ENCODE measurements at places on chromosomes 2 and 18. TPM values are rescaled to one million over a fixed set of nuclear protein-coding genes. Genes with fewer than 3 reads are reported as not detected.

C2orf66 gene
- total RNA-seq: not detected

APCDD1 gene
- 32.8 TPM for total RNA-seq

GAL3ST2 gene
- 0.18 TPM for total RNA-seq

GRCh38 chr2:239736358-239737143 is 288.6 kb downstream of the NDUFA10 start:
- no peak overlapping the region for H3K27ac ChIP-seq
- H3K4me1 ChIP-seq: no peaks in the 10 kb centered on the region
- no peak for DNase-seq
- H3K27me3 ChIP-seq: no peaks in the 10 kb centered on the region

DNA sequence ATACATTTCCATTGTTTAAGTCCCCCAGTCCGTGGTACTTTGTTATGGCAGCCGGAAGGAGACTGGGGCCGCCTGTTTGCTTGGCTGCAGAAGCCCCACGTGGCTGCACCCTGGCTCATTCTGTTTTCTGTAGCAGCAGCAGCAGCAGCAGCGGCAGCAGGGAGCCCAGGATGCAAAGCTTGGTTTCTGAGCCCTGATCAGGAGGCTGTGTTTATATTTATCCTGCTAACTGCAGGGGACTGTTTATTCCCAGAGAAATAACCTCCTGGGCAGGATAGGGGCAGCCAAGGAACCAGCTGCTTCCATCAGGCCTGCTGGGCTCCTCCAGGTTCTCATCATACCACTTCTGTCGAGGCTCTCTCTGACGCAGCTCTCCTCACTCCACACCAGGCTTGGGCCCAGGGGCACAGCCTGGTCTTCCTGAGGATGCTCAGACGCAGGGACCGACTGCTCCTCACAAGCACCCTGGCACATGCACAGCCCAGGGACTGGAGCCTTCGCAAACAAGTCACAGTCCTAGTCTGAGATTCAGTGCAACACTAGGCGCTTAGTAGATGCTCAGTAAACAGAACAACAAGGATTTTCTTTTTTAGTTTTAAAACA is 139.0 kb downstream of the MSH2 start:
- no peak overlapping the region for H3K27ac ChIP-seq
- no peaks in the 10 kb centered on the region for H3K36me3 ChIP-seq
- no peaks in the 10 kb centered on the region for H3K27me3 ChIP-seq

DNA sequence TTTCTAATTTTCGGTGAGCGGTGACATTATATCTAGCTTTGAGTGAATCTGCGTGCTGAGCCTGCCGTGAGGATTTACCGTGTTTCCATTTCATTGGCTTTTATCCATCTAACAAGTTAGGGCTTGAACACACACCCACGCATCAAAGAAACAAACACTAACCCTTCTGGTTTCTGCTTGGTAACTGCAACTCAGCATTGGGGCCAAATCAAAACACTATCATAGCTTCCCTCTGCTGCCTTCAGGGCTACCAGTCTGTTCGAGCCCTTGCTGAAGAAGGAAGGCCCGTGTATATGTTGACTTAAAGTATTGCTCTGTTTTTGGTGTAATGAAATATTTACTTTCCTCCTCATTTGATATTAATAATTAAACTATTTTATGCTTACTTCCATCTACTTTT is 227.2 kb downstream of the PHLPP1 start:
- H3K36me3 ChIP-seq: peaks cover 7% of the 10 kb centered on the region
- H3K27ac ChIP-seq: no peak overlapping the region
- no peak for DNase-seq
- H3K4me3 ChIP-seq: no peak overlapping the region
- H3K27me3 ChIP-seq: no peaks in the 10 kb centered on the region
- peaks cover 31% of the 10 kb centered on the region for H3K4me1 ChIP-seq

- no peaks in the 10 kb centered on the region for H3K4me1 ChIP-seq
- no peak for DNase-seq
- H3K4me3 ChIP-seq: no peak overlapping the region
- peaks cover 100% of the 10 kb centered on the region for H3K27me3 ChIP-seq
- no peaks in the 10 kb centered on the region for H3K36me3 ChIP-seq
Observed at GRCh38 chr2:172090044-172090961, 5.0 kb downstream of the DLX1 start.

All from cardiac muscle cell (in vitro differentiated cells and primary cell).